Transverse colon (tissue), 4 donors: ENCODE measurements at places on chromosomes 3 and 15. TPM values are rescaled to one million over a fixed set of nuclear protein-coding genes. Genes with fewer than 3 reads are reported as not detected.

DAZL gene
- total RNA-seq = not detected

GOLGA8S gene
- total RNA-seq = not detected

CCDC9B gene
- total RNA-seq = 22.0 TPM

PPP2R3A gene
- 73.4 TPM for total RNA-seq

EFCAB12 gene
- not detected for total RNA-seq

CIAO2A gene
- 94.3 TPM for total RNA-seq

ANKUB1 gene
- total RNA-seq = not detected

OXTR gene
- total RNA-seq = 1.1 TPM

ZNF80 gene
- not detected for total RNA-seq

GRCh38 chr3:25663869-25664811, 567 bp downstream of the TOP2B start:
- H3K4me3 ChIP-seq = peak overlapping the region; percentile 77
- peaks cover 37% of the 10 kb centered on the region for H3K4me1 ChIP-seq
- no peaks in the 10 kb centered on the region for H3K27me3 ChIP-seq
- peak; percentile 77 for DNase-seq

GRCh38 chr15:82397817-82398216, 31.8 kb upstream of the GOLGA6L9 start:
- H3K36me3 ChIP-seq = no peaks in the 10 kb centered on the region
- H3K4me1 ChIP-seq = no peaks in the 10 kb centered on the region
- H3K27ac ChIP-seq = no peak overlapping the region
- no peaks in the 10 kb centered on the region for H3K27me3 ChIP-seq
- H3K4me3 ChIP-seq = no peak overlapping the region
- DNase-seq = no peak

- DNase-seq = no peak
- no peak overlapping the region for H3K4me3 ChIP-seq
- no peaks in the 10 kb centered on the region for H3K4me1 ChIP-seq
- H3K36me3 ChIP-seq = no peaks in the 10 kb centered on the region
Measured at GRCh38 chr3:1117843-1118473, 25.1 kb downstream of the CNTN6 start.

DNA sequence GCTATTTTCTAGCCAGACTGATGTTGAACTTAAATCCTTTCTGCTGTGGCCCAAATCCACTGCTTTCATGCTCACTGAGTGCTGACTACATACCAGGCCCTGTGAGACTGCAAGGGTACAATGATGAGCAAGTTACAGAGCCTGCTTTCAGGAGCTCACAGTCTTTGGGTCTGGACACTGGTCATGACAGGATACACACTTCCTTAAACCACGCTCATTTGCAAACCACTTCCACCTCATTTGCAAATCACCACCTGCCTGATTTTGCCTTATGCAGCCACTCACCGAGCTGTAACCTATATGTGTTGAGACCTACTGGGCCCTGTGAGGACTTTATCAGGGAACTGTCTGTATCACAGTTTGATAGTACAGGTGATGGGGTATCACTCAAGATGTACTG, 50.2 kb upstream of the LRRC58 start:
- H3K36me3 ChIP-seq = no peaks in the 10 kb centered on the region
- no peak overlapping the region for H3K27ac ChIP-seq
- H3K4me3 ChIP-seq = no peak overlapping the region
- H3K27me3 ChIP-seq = no peaks in the 10 kb centered on the region

- no peaks in the 10 kb centered on the region for H3K27me3 ChIP-seq
- no peak overlapping the region for H3K4me3 ChIP-seq
- H3K4me1 ChIP-seq = no peaks in the 10 kb centered on the region
- no peaks in the 10 kb centered on the region for H3K36me3 ChIP-seq
- DNase-seq = no peak
Measured at GRCh38 chr15:29090617-29091466, 178.8 kb downstream of the NSMCE3 start.

DNA sequence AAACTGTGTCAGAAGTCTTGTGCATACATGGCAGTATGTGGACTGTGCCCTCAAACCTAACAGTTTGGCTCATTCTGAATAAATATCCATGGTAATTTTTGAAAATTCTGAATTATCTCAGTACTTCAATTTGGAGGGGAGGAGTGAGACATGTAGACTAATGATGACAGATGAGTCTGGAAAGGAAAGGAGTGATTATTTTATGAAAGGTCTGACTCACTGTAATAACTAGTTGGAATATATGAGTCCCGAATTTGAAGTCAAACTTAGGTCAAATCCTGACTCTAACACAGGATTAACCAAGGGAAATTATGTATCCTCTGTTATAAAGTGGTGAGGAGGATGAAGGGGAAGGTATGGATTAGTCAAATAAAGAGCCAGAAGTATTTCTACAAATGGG, 38.6 kb downstream of the SUCNR1 start:
- no peak overlapping the region for H3K27ac ChIP-seq
- H3K27me3 ChIP-seq = no peaks in the 10 kb centered on the region
- H3K36me3 ChIP-seq = no peaks in the 10 kb centered on the region
- no peak overlapping the region for H3K4me3 ChIP-seq
- H3K4me1 ChIP-seq = no peaks in the 10 kb centered on the region

DNA sequence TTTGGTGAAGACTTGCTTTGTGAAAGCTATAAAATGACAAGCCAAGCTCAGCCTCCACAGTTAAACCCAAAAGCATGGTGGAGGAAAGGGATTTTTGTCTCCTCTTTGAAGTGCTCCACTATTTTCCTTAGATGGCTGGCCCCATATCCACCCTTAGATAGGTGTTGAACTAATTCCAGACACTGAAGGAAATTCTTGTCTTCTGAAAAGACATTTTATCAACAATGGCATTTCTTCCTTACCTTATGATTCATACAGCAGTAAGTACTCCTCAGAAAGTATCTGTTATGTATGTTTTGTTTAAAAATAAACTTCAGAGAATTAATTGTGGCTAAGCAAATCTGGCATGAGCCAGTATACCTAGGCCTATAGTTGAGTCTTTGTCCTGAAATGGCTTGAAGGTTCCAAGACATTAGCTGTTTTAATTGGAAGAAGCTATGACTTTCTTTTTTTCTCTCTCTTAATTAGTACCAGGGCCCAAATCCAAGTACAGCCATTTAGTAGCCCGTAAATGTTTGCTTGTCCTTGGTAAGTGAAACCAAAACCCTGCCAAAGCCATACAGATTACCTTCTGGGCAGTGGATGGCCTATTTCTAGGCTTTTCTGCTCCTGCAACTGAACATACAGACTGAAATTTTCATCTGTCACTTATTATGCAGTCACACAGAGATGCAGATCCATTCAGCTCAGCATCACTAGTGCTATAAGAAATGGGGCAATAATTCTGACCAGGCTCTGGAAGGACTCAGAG, 5.1 kb upstream of the BFSP2 start:
- DNase-seq = no peak
- H3K27me3 ChIP-seq = no peaks in the 10 kb centered on the region
- no peaks in the 10 kb centered on the region for H3K36me3 ChIP-seq
- H3K4me3 ChIP-seq = no peak overlapping the region

DNA sequence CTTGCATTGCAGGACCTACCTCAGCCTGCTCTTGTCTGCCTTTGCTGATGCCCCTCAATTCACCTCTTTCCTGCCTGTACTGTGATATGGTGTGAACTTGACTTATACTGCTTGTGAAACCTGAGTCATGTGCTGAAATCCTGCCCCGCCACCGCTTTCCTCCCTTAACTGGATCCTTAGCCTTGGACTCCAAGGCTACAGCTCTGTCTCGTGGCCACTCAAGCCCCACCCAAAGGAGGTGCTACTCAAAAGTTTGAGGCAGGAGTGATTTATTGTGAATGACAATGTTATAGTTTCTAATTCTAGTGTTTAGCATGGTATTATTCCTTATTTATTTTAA, 56.1 kb downstream of the MYZAP start:
- H3K36me3 ChIP-seq = no peaks in the 10 kb centered on the region
- H3K4me3 ChIP-seq = no peak overlapping the region
- H3K27ac ChIP-seq = no peak overlapping the region
- no peaks in the 10 kb centered on the region for H3K4me1 ChIP-seq

DNA sequence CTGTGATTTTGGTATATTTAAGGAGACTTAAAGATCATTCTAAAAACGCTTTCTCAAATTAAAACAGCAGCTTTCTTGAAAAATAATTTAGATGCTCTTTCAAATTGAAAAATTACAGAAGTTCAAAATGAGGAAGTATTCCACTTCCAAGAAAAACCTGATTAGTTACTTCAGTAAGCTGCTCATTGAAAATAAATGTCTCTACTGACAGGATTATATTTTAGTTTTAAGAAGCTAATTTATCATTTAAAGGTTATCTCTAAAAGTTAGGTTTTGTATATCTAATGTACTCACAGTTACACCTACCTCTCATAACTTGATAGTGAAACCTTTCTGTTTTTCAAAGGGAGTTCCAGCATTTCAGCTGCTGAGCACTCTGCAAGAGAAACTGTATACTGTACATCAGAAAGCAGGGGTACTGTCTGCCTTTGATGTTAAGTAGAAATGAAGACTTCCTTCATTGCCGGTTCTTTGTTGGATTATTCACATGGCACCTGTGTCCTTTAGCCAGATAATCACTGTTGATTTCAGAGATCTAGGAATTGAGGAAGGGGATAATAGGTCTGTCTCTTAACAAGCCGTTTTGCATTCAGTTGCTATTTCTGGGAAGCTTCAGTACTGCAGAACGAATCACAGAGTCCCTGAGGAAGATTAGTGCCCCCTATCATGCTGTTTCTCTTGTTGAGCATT, 161.6 kb downstream of the TCF12 start:
- no peaks in the 10 kb centered on the region for H3K27me3 ChIP-seq
- H3K4me3 ChIP-seq = no peak overlapping the region
- H3K4me1 ChIP-seq = peaks cover 12% of the 10 kb centered on the region
- H3K36me3 ChIP-seq = no peaks in the 10 kb centered on the region
- no peak for DNase-seq
- H3K27ac ChIP-seq = no peak overlapping the region

- no peak overlapping the region for H3K27ac ChIP-seq
- no peaks in the 10 kb centered on the region for H3K36me3 ChIP-seq
- peak; percentile 70 for DNase-seq
- H3K4me1 ChIP-seq = peaks cover 18% of the 10 kb centered on the region
- peak overlapping the region; percentile 31 for H3K4me3 ChIP-seq
Measured at GRCh38 chr3:56467108-56467507, 1.2 kb downstream of the ERC2 start.

- H3K4me1 ChIP-seq = no peaks in the 10 kb centered on the region
- H3K27me3 ChIP-seq = no peaks in the 10 kb centered on the region
- H3K36me3 ChIP-seq = no peaks in the 10 kb centered on the region
- no peak for DNase-seq
Measured at GRCh38 chr15:24394303-24394702, 281.3 kb upstream of the NPAP1 start.

DNA sequence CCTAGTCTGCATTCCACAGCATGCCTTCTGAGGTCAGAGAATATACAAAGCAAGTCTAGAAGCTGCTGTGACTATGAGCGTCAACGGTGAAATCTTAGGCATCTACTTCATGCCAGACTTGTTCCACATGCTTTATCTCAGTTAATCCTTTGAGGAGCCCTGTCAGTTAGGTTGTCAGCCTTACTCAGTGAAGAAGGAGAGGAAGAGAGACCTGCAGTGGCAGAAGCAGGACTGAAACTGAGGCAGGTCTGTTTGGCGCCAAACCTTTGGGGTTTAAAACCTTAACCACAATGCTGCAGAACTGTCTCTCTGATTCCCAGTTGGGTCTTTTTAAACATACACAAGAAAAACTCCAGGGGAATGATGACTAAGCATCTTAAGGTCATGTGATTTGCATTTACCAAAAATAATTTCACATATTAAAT, 139.0 kb upstream of the LIPC start:
- H3K27me3 ChIP-seq = no peaks in the 10 kb centered on the region
- no peak for DNase-seq
- H3K36me3 ChIP-seq = no peaks in the 10 kb centered on the region
- no peaks in the 10 kb centered on the region for H3K4me1 ChIP-seq
- no peak overlapping the region for H3K4me3 ChIP-seq
- H3K27ac ChIP-seq = no peak overlapping the region

DNA sequence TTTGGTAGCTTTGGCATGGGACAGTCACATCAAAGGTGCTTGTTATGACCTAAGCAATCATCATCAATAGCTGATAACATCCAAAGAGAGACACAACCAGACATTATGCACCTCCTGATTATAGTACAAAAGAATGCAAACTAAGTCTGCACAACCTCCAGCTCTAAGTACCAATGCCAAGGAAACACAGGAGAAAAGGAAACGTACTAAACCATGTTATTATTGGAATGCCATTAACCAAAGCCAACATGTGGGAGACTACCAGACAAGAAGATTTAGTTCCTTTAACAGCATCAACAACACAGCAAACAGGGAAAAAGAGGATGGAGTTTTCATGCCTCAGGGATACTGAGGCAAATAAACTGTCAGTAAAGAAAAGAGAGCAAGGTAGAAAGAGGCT, 61.4 kb downstream of the CD47 start:
- no peak overlapping the region for H3K27ac ChIP-seq
- H3K36me3 ChIP-seq = no peaks in the 10 kb centered on the region
- no peaks in the 10 kb centered on the region for H3K4me1 ChIP-seq
- H3K27me3 ChIP-seq = no peaks in the 10 kb centered on the region

DNA sequence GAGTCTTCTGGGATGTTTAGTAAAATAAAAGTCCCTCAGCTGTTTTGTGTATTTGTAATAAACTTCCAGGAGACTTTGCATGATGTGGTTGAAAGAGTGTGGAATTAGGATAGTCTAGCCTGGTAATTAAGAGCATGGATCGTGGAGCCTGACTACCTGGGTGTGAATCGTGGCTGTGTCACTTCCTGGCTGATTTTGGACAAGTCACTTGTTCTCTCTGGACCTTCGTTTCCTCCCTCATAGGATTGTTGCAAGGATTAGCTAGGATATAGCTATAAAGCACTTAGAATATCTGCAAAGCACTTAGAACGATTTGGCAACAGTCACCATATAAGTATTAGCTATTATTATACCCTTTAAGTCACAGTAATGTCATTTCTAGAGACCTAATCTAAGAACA, 40.2 kb downstream of the SLMAP start:
- H3K4me3 ChIP-seq = no peak overlapping the region
- DNase-seq = no peak
- H3K27me3 ChIP-seq = no peaks in the 10 kb centered on the region
- peaks cover 4% of the 10 kb centered on the region for H3K4me1 ChIP-seq
- no peaks in the 10 kb centered on the region for H3K36me3 ChIP-seq

- peaks cover 10% of the 10 kb centered on the region for H3K4me1 ChIP-seq
- DNase-seq = no peak
- no peaks in the 10 kb centered on the region for H3K36me3 ChIP-seq
- no peak overlapping the region for H3K4me3 ChIP-seq
Measured at GRCh38 chr15:65638681-65639089, 16.9 kb downstream of the SLC24A1 start.

DNA sequence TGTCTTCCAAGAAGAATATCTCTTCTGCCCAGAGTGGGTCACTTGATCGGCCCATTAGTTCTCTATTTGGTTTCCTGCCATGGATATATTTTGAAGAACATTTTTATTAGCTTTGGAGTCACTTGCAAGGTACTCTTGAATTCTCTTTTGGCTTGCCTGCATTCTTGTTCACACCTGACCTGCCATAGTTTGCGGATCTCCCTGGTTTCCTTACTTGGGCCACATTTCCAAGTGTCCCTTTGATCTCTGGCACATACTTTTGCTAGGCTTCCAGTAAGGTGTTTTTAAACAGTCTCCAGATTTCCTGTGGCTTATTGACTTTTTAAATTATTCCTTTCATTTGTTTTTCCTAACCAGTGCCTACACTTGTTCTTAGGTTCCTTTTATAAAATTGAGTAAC, 488.5 kb upstream of the MDFIC2 start:
- no peak overlapping the region for H3K27ac ChIP-seq
- no peaks in the 10 kb centered on the region for H3K4me1 ChIP-seq
- no peaks in the 10 kb centered on the region for H3K36me3 ChIP-seq
- no peak for DNase-seq
- no peaks in the 10 kb centered on the region for H3K27me3 ChIP-seq
